Cortex of kidney (tissue), 1 donor: ENCODE measurements at places on chromosomes 13 and 19.

DNA sequence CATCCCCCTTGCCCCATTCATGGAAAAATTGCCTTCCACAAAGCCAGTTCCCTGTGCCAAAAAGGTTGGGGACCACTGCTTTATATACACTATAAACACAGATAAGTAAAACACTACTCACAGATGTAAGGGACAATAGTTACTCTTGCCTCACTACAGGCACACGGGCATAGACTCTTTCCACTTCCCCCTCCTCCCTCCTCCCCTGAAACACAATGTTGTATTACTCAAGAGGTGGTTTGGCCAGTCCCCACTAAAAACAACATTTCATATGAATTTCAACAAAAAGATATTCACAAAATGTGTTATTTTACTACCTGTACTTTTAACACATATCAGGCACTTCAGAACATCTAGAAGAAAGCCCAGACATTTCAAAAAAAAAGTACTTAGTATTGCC lies 45.1 kb downstream of the EPSTI1 start:
- DNase-seq: no peak

- DNase-seq: no peak
These were observed 412.9 kb downstream of the DIAPH3 start for GRCh38 chr13:59750860-59751259.

DNA sequence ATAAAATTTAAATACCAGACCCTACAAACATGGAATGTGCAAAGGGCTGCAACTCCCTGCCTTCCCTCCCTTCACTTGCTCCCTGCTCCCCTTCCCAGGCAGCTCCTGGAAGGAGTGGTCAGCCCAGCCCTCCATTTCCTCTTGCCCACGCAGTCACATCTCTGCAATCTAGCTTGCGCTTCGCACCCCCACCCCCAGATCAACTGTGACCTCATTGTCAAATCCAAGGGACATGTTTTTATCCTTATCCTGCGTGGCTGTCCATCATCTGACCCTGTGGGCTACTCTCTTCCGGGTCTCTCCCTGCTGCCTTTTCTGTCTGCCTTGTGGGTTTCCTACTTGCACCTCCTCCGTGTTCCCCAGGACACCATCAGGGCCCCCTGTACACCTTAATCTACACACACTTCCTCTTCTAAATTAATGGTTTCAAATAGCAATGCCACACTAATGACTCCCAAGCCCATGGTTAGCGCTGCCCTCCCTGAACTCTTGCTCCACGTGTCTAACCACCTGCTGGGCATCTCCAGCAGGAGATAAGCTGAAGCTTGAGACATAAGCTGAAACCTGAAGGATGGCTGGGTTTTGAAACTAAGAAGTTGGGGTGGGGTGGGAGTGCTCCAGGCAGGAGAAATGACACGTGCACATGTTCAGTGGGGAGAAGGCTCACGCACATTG lies 118.3 kb downstream of the USP12 start:
- no peak for DNase-seq

GRCh38 chr13:30332456-30333143 lies 25.2 kb upstream of the KATNAL1 start:
- DNase-seq: no peak

DNA sequence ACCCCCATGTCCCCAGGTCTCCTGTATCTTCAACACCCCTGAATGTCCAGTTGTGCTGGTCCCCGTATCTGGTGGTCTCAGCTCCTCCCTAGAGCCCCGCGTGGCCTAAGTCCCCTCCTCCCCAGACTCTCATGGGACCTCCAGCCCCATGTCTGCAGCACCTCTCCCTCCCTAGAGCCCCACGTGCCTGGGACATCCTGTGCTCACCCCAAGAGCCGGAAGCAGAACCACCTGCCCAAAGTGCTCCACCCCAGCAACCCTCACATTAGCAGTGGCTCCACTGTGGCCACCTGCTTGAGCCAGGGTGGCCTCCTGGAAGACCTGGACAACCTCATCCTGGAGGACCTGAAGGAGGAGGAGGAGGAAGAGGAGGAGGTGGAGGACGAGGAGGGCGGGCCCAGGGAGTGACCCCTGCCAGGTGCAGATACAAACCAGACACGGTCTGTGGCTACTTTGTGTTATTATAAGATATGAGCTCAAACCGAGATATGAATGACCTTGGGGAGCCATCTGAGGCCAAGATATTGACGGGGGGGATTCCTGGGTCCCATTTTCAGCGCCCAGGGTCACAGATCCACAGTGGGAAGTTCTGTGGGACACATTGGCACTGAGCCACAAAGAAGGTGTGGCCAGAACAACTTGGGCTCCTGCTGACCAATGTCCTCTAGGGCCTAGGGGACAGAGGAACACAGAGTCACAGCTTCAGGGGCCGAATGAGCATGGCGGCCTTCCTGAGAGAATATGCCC lies 6.0 kb downstream of the SHFL start:
- DNase-seq: no peak

DNA sequence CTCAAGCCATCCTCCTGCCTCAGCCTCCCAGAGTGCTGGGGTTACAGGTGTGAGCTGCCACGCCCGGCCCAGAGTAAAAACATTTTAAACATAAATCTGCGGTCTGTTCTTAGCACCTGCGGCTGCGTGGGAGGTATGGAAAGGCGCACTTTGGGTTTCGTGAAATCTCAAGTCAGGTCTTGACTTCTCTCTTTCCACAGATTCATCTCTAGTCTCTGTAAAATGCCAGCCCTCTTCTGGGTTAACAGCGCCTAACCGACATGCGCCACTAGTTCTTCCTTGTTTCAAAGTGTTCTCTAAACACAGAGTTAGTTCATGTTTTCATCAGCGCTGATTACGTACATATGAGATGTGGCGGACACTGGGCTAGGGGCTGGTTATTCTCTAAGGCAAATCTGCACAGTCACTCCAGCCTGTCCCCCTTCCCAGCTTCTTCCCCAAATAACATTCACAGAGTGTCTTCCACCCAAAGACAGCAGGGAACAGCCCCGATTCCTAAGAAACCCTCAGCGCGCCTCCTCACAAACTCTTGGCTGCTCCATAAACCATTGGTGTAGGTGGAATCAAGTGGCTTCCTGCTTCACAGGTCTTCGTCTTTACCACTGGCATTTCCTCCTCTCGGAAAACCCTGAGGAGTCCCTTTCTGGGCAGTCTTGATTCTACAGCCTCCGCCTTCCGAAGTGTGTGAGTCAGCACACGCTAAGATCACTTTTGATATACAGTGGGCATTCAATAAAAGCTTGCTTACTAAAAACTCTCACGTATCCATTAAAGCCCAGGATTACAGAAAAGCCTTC lies 1.4 kb downstream of the PARP4 start:
- no peak for DNase-seq
